Activated naive CD4-positive, alpha-beta T cell treated with Interleukin-2 at 50 U/mL for 16 hours (primary cell): ENCODE measurements at places on chromosomes 4 and X.
A peak's percentile ranks its signal among the peaks of the same experiment; 100 is the strongest.

GRCh38 chr4:6377626-6378492 is 94.6 kb downstream of the PPP2R2C start:
- no peak for DNase-seq

DNA sequence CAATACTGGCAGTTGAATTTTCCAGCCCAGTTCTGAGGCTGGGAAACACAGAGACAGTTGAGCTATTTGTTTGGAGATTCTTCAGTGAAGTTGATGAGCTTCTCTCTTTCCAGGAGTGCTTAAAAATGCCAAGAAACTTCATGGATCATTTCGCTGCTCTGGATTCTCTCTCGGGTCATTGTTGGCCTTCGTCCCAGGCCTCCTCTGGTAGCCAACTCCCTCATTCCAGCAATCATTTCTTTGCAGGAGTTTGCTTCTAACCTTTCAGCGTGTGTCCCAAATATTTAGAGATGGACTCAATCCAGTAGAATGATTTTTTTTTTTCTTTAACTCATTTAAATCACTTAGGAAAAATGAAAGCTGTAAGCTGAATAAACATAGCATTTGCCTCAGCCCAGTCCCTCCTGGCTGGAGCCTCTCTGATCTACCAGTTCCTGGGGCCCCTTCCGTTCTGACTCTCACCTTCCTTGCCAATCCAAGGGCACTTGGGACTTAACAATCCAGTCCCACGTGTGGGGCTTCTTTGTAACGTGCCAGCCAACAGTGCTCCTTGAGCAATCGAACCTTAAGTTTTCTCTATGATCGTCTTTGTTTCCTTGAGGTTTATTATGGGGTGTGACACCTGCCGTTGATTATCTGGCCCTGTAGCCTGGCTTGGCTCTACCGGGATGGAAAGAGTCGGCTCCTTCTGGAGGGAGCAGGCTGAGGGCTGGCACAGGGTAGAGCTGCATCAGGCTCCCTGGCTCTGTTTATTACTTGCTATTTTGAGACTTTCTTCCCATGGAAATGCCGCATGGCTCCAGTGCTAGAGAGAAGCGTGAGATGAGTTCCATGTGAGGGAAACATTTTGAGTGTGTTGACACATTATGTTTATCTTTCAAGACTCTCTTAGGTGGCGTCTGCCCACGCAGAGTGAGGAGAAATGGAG is 80.4 kb upstream of the GPC4 start:
- no peak for DNase-seq

DNA sequence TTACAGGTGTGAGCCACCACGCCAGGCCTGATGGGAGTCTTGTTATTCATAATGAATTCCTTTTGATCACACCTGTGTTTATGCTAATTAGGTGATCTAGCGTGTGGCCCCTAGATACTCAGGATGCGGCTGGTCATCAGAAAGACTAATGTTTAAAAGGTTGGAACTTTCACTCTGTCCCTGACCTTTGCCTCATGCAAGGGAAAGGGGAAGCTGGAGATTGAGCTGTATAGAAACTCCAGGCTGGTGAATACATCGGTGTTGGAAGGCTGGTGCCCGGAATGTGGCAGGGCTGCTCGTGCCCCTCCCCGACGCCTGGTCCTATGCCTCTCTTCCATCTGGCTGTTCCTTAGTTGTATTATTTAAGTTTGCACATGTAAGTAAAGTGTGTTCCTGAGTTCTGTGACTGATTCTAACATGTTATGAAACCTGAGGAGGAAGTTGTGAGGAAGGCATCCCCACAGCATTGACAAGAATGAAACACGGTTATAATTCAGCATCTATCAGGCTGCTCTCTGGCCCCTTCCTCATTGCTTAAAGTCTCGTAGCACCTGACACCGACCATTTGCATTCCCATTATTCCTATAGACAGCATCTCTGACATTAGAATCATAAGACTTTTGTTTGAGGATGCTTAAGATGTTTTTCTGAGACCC is 28.9 kb downstream of the CASP3 start:
- DNase-seq, result no peak

DNA sequence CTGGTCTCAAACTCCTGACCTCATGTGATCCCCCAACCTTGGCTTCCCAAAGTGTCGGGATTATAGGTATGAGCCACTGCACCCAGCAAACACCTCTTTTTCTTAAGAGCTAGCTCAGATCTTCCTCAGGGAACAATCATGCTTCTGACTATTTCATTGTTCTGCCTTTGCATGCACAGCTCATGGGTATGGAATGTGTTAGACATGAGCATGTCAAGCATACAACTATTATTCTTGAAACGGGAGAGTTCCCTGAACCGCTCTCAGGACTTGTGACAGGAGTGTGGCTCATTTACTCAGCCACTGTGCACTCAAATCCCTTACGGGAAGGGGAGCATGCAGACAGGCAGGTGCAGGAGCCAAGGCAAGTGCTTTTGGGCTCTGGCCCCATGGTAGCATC is 231.7 kb upstream of the TAPT1 start:
- DNase-seq, result no peak

DNA sequence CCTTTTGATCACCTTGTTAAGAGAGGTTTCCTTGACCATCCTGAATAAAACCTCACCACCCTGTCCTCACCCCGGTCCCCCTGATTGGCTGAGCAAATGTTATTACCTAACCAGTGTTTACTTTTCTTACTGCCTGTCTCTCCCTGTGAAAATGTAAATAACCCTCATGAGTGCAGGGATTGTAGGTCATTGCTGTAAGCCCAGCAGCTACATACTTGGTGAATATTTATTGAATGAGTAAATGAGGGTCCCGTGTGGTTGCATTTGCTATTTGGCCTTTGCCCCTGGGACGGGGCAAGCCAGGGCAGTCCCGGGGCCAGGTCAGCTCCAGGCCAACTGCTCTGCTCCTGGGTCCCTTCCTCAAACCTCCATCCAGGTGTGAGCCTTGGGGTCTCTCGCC is 55.5 kb upstream of the CLCN4 start:
- no peak for DNase-seq

DNA sequence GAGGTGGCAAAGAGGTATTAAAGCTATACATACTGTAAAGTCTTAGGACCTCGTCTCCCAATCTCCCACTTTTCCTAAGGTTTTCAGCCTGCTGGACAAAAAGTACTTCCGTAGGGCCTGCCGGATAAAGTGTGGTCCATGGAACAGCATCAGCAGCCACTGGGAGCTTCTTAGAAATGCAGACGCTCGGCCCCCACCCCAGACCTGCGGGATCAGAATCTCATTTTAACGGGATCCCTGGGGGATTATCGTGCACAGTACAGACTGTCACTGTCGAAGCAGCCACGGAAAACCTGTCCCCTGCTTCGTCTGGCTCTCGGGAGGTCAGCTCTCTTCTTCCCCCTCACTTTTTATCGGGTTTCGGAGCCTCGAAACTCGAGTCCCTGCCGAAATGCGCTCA is 802 bp downstream of the ADGRG2 start:
- DNase-seq, result no peak

DNA sequence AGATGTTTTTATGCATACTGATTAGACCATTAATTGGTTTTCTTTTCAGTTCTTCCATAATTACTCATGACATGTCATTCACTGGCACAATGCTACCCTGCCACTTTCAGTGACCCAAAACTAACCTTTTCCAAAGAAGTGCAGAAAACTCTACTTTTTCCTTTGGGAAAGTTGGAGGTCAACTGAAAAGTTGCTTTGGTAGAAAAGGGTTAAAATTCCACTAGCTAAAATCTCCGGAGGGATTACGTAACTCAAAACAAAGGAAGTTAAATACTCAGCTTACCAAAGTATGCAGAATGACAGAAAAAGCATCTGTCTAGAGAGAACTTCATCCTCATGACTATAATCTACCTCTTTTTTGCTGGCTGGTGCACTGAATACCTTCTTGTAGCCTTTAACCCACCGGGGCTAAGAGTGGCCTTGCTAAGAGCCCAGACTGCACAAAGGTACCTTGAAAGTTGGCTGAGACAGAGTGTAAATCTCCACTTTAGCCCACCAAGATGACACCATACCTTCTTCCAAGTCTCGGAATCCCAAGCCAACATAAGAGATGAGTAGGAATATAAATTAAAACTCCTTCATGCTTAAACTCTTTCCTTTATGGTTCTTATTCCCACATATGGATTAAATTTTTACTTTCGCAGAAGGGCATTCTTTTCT is 1099.5 kb upstream of the INTU start:
- no peak for DNase-seq

DNA sequence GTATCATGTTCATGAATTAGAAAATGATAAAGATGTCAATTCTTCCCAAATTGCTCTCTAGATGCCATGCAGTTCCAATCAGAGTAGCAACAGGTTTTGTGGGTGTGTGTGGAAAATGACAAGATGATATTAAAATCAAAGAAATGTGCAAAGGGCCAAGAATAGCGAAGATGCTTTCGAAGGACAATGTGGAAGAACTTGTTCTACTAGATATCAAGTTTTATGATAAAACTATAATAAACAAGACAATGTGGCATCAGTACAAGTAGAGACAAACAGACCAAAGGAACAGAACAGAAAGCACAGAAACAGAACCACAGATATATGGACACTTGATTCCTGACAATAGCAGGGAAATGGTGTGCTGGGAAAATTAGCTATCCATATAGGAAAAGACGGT is 9.0 kb downstream of the TAB3 start:
- no peak for DNase-seq

DNA sequence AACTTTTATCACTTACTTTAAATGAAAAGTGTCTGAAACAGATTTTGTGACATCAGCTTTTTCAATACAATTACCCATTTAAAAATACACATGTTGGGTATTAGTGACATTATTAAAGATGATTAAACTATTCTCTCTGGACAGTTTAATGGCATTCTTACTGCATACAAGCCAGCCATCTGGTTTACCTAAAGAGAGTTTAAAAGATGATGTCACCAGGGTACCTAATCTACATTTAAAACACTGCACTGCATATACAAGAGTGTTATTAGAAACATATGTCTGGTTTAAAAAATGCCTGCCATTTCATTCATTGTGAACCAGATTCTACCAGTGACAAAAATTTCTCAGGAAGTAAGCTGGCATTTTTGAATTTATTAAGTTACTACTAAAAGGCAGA is 919.1 kb downstream of the ADGRL3 start:
- no peak for DNase-seq

DNA sequence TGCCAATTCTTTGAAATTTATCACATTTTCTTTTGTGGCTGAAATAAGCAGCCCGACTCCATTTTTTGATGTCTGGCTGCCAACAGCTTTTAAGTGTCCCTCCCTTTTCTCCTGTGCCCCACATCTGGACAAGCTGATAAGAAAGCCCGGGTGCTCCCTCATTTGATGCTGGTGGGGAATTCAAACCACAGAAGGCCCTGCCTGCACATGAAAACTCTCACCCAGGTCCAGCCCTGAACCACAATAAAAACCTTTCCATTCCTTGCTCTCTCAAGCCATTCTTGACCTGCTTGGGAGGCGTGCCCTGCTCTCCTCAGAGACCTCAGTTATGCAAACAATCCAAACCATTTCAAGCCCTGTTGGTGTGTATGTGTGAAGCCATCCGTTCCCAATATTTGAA is 93.9 kb downstream of the FAM53A start:
- DNase-seq, result no peak

DNA sequence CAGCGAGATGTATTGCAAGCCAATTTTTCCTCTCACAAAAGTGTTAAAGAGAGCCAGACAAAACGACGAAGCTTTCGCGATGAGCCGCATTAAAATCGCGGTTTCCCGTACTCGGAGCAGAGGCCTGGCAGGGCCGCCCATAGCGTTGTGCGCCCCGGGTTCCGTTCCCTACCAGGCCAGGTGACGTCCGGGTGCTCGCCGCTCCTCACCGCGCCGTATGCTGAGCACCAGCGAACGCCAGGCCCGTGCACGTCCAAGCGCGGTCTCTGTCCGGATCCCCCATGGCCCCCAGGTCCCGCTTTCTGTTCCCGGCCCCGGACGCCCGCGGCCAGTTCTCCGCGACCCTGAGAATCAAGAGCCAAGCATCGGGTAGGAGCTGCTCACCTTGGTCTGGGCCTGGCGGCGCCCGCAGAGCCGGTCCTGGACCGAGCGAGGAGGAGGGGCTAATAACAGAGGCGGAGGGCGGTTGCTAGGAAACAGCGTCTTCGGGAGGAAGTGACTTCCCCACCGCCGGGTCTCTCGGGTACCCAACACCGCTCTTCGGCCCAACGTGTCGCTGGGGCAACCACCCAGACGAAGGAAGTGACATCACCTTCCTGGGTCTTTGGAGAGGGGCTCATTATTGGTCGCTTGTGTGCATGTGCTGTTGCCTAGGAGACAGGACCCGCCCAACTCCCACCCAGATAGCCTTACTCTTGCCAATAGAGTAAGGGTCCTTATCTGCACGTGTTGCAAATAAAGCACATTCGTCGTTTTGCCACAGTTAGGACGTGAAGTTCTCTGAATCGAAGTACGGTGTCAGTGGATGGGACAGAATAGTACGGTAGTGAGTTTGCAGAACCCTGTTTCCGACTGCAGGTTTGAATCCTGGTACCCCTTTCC is at the start of gene MAP9:
Gene MAP9, minus strand, starts transcription at position 579 of the 882 bp plus-strand sequence. CDS start 1,115 bp downstream, outside the sequence.
- peak; percentile 87 for DNase-seq

- DNase-seq, result no peak
Observed at GRCh38 chr4:38674258-38675144, 10.5 kb downstream of the KLF3 start.

- peak; percentile 53 for DNase-seq
Observed at GRCh38 chr4:1026115-1026514, 14.7 kb downstream of the FGFRL1 start.

DNA sequence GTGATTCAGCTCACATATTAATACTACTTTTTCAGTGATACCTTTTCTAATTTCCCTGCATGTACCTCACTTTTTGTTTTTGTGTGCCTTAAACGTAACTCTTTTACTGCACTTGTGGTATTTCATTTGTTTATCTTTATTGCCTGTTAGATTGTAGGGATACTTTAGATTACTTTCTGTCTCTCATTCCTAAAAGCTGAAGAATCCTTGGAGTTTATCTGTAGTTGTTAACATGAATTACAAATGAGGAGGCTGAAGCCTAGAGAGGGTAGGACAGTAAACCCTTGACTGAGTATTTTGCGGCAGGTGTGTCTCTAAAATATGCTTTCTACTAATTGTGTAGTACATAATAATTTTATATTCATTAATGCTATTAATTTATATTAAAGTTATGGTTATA is 34.9 kb downstream of the BMP2K start:
- no peak for DNase-seq

DNA sequence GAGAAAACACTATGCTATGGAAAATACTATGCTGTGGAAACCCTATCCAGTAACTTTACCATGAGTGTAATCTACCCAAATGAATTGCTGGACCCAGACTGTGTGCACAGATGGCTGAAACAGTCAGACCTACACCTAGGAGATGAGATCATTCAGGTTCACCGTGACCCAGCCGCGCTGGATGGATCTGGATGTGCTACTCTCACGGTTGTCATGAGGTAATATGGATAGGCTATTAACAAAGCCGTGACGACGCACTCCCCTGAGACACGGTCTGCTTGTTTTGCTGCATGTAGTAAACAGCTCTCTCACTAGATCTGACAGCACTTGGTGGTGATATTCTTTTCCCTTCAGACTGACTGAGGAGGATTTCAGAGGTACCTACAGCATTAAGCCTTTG is 832.5 kb upstream of the GRID2 start:
- no peak for DNase-seq
